ENCODE measurements at places on chromosomes 6 and 20.

DNA sequence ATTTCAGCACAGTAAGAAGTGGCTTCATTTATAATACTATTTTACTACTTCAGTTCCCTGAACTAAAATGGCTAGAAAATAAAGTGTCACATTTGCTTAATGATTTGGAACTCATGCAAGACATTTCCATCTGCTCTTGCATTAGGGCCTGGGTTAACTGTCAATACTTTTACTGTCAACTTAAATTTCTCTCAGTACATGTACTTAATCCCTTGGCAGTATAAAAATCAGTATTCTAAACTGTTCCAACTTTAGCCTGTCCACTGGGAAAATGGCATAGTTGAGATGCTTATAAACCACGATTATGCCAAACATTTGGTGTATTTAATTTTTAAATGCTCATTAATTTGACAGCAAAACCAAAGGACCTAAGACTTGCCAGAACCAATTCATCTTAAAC is 154.5 kb downstream of the ASCC3 start:
- no peak for DNase-seq

GRCh38 chr6:95649451-95649850 is 72.1 kb downstream of the MANEA start:
- no peak for DNase-seq

- peak; percentile 93 for DNase-seq
Measured at GRCh38 chr6:30721198-30722024, 1.3 kb downstream of the TUBB start.

GRCh38 chr20:62655282-62656196 is 13.2 kb downstream of the SLCO4A1 start:
- DNase-seq = no peak

GRCh38 chr6:30570740-30571074 is 535 bp upstream of the ABCF1 start:
- no peak for DNase-seq

All from muscle of arm (tissue), 14 donors.